ENCODE measurements at places on chromosomes 7 and 10. TPM values are rescaled to one million over a fixed set of nuclear protein-coding genes. Genes with fewer than 3 reads are reported as not detected.

GRCh38 chr7:36736090-36736898 is 12.0 kb upstream of the AOAH start:
- no peak for DNase-seq

- DNase-seq: peak; percentile 49
Measured at GRCh38 chr7:100493476-100494264, 9.9 kb downstream of the NYAP1 start.

DNA sequence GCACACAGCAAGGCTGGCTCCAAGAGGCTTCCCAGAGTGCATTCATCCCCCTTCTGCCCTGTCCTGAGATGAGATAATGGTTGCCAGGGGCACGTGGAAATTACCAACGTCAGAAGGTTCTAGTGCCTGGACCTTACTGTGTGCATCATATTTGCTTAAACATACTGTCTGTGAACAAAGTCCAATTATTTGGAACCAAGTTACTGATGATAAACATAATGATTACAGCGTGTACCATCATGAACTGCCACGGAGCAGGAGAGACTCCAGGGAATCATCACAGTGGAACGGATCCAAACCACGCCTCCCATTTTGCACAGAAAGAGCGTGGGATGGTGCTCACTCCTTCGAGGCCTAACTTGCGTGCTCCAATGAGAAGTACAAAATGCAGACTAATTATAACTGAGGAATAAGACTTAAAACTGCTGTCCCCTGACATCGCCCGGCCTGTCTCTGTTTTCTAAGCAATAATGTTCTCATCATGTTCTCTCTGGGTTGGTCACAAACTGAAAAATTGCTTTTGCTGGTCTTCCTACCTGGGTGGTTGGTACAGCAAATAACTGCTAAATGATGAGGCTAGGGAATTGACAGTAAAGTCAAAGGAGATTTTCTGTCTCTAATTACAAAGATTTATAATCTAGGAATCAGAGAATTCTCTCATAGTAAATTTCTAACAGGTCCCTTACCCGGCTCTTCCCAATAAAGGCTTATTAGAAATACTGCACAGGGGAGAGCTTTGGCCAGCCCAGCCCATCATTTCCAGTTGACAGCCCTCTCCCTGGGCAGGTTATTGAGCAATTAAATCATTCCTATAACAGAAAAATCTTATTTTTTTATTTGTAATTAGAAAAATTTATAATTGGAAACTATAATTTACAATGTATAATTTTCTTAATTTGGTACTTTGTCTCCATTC is 182.2 kb downstream of the CAMK1D start:
- DNase-seq: no peak

- DNase-seq: peak; percentile 43
Measured at GRCh38 chr10:79106256-79107050, 37.7 kb downstream of the ZMIZ1 start.

GRCh38 chr10:44390585-44391072 is 5.7 kb upstream of the CXCL12 start:
- peak; percentile 93 for DNase-seq

GRCh38 chr7:158595068-158595467 is 7.4 kb upstream of the PTPRN2 start:
- DNase-seq: no peak

- DNase-seq: peak; percentile 80
Measured at GRCh38 chr10:125160856-125161706, 718 bp upstream of the CTBP2 start.

- DNase-seq: peak; percentile 78
Measured at GRCh38 chr7:28806841-28807240, 151.3 kb downstream of the TRIL start.

- no peak for DNase-seq
Measured at GRCh38 chr7:66905689-66906088, 15.3 kb upstream of the TMEM248 start.

DNA sequence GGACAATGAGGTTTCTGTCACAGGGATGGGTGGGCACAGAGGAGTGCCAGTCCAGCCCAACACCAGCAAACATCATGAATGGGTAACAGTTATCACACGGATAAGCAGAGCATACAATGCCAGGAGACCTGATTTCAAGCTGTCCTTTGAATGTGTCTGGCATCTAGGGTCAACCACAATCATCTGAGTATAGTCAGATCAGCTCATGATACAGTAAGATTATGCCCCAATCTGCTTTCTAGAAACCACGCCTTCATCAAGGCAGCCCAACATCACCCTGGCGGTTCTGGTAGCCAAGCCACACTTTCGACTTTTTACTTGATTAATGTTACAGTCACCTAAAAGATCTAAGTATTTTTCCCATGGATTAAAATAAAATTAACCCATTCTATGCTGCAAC is 10.5 kb downstream of the FAM171A1 start:
- no peak for DNase-seq

GRCh38 chr7:50359258-50359994 is 54.9 kb downstream of the IKZF1 start:
- no peak for DNase-seq

DNA sequence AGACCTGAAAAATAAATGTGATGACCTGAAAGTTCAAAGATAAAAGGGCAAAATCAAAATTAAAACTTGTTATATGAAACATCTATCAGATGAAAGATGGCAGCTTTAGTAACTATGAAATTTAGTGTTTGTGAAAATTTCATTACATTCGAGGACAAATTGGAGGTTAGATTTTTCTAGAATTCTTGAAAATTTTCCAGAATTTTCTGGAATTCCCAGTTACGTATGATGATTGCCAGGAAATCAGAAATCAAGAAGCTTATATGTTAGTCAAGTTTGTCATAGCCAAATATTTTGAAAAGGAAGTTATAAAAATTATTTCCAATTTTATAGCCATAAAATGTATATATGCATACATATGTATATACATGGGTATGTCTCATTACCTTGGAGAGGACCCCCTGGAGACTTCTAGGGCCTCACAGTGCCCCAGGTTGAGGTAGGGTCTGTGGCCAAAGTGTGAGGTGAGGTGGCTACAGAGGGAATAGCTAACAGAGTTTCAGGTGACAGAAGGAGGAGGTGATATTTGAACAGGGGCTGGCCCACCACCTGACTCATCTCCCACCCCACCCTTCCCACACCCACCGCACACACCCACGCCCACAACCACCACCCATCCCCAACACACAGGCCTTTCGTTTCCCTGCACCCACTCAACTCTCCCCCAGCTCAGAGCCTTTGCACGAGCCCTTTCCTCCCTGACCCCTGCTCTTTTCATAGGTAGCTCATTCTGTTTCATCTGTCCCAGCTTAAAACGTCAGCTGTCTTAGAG is 21.5 kb downstream of the C10orf105 start:
- DNase-seq: no peak

- peak; percentile 62 for DNase-seq
Measured at GRCh38 chr10:14553448-14553847, 221.2 kb downstream of the FAM107B start.

- DNase-seq: peak; percentile 35
Measured at GRCh38 chr10:1289591-1289990, 233.4 kb downstream of the WDR37 start.

DNA sequence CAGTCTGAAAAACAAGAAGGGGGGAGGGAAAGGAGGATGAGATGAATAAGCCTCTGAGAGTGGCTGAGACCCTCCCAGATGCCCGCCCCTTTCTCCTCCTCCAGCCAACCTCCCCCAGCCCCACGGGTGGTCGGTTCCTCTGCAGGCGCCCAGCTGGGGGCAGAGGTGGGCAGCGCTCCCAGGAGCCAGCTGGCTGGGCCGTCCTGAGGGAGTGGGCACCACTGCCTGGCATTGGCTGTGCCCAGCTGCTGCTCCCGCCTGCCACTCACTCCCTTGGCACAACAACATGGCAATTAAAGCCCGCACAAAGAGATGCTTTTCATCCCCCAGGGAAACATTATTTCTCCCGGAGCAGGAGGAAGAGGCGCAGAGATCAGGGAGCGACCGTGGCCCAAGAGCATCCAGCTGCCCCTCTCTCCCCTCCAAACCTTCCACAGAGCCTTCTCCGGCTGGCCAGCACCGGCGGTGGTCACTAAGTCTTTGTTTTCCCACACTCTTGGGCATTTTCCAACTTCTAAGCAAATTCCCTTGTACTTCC is 107.2 kb downstream of the SPDYE5 start:
- no peak for DNase-seq

GRCh38 chr10:11499425-11500071 is 111.9 kb downstream of the USP6NL start:
- DNase-seq: no peak

- peak; percentile 82 for DNase-seq
Measured at GRCh38 chr10:114545071-114545470, 113.0 kb downstream of the ABLIM1 start.

The PALS2 gene
- 12.1 TPM for total RNA-seq

The VWDE gene
- 4.4 TPM for total RNA-seq

The IFIT2 gene
- total RNA-seq: 58.0 TPM

The LAMB1 gene
- 225 TPM for total RNA-seq

The ACSM6 gene
- total RNA-seq: not detected

The PRTFDC1 gene
- total RNA-seq: 15.3 TPM

The AMPH gene
- total RNA-seq: 3.1 TPM

All from M059J (cell line).